Activated CD4-positive, alpha-beta T cell treated with anti-CD3 and anti-CD28 coated beads for 4 hours (primary cell): ENCODE measurements at places on chromosomes 7 and 10.

DNA sequence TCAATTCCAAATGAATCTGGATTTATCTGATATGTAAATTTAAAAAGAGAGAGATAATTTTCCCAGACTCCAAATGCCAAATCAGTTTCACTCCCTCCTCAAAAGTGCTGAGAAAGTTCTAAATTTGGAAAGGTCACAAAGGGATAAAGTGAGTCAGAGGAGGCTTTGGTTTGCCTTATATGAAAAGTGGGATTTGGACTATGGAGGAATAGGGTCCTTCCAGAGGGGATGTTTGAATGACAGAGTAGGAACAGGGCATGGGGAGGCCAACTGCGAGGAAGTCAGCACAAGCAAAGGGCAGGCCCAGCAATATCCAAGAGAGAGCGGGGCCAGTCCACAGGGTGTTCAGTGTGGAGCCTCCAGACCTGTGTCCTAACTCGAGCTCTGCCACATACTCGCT is 9.8 kb upstream of the FAS start:
- DNase-seq, result no peak

DNA sequence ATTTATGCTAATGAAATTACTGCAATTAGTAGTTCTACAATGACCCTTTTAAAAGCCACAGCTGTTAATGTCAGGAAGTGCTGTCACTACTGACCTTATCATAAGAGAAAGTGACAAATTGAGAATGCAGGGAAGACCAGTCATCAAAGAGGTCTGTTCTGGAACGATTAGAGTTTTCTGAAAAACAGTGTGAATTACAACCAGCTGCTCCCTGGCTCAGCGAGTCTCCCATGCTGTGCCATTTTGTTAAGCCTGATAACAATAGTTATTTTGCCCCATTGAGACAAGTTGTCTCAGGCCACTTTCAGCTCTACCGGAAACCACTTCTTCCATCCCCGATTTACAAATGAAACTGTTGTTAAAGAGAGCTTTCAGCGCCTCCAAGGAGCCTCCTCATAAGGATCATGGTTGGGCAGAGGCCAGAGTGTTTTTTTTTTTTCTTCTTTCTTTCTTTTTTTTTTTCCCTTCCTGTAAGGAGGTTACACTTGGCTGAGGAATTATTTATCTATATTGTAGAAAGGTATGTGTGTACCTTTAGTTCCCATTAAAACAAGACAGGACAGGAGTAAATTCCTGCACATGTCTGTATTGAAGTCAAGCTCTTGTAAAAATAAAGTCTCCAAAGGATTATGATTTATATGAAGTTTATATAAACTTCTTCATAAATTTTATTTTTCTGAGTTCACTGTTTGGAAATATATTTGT is 173.6 kb downstream of the CDCA7L start:
- no peak for DNase-seq

DNA sequence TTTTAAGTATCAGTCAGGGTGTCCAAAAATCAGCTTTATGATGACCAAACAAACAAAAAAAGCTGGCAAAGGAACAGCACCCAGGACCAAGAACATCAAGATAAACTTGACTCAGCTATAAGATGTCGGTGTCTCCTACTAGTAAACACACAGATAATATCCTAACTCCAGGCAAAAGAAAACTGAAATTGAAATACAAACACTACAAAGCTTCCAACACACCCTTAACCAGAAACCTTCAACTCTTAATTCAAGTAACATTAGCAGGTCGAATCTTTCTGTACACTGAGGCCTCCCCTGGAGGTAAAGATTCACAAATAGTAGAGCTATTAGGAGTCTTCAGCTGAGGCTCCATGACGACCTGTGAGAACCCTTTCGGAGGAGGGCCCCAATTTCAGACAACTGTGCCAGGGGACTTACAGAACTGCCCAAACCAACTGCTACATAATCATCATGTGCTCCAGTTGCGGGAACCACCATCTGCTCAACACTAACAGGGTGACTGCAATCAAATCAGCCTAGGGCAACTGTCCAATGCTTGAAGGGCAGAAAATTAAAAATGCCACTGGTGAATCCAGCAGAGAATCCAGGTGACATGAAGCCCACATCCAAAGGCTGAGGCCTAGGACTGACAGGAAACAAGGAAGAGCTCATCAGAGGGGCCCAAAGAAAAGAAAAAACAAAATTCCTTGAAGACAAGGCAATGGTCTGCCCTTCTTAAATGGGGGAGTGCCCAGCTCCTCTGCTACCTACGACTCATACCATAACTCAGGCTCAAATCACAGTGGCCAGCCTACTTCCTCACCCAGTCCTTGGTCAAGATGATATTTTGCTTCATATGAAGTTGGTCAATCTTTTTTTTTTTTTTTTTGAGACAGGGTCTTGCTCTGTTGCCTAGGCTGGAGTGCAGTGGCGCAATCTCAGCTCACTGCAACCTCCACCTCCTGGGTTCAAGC is 20.0 kb downstream of the XPNPEP1 start:
- DNase-seq, result no peak

DNA sequence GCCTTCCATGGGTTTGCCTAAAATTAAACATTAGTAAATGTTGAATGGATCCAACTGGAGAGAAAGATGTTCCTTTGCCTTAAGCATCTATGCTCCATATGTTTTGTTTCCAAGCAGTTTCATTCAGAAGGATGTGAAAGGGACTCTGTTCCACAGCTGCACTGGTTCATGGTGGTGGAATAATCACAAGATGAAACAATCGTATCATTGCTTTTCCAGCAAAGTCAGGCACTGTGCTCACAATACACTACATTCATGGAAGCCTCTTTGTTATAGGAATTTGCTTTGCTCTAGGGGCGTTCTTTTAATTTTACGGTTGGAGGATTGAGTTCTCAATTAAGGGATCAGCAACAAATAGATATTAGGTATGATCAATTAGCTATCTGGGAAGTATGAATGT is 33.8 kb downstream of the RAMP3 start:
- DNase-seq, result no peak

DNA sequence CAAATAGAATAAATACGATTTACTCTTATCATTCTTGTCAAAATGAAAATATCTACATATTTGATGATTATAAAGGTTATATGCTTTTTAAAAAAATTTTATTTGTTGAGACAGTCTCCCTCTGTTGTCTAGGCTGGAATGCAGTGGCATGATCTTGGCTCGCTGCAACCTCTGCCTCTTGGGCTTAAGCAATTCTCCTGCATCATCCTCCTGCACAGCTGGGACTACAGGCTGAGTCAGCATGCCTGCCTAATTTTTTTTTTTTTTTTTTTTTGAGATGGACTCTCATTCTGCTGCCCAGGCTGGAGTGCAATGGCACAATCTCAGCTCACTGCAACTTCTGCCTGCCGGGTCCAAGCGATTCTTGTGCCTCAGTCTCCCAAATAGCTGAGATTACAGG is 48.9 kb downstream of the PUS7 start:
- no peak for DNase-seq

GRCh38 chr10:132264966-132265889 is 42.5 kb downstream of the STK32C start:
- DNase-seq, result no peak

DNA sequence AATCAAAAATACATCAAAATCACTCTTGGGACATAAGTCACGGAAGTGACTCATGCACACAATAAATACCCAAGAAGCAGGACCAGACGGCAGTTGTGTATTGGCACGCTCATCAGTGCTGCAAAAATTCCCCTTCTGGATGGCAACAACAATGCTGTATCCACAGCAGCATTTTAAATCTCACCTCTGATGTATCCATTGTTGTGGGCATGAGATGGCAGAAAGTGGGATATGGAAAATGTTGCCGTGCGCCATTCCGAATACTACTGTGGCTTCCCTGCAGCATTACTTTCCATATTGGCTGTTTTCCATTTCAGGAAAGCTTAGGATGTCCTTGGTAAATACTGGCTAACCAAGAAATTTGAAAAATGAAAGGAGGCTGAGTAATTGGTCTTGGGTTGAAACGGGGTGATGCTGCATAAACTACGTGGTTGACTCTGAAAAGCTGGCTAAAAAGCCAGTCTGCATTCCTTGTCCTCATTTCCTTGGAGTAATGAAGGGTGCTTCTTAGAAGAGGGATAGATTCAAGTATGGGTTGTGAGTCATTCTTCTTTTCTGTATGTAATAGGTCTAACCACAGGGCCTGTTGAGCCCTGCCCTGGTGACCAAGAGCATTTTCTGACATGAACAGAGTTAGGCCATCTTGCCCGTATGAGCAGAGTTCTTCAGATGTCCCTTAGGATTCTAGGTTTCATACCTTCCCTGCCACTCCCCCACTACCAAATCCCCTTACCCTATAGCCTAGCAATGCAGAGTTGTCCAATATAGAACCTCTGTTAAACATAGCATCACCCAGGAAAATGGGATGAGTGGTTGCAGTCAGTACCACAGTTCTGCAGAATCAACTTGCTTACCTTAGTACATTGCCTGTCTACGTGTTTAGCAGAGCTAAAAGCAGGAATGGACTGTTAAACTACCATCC is 36.3 kb upstream of the TOMM7 start:
- no peak for DNase-seq

DNA sequence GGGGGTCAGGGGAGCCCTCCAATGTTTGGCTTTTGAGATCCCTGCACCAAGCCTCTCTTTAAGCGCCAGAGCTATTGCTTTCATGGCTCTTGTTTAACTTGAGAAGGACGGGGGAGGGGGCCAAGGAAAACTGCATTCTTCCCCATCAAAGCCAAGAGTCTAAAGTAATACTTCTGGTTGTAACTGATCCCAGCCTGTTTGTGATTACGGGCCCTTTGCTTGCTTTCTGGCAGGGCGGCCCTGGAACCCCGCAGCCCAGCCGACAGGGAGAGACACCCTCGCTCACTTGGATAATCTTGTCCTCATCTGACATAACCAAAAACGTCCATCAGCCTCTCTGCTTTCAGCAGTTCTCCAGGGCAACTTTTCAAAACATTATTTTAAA is 154.7 kb downstream of the NEURL1 start:
- DNase-seq, result no peak

GRCh38 chr10:131710142-131710861 is 190.5 kb upstream of the PPP2R2D start:
- no peak for DNase-seq

DNA sequence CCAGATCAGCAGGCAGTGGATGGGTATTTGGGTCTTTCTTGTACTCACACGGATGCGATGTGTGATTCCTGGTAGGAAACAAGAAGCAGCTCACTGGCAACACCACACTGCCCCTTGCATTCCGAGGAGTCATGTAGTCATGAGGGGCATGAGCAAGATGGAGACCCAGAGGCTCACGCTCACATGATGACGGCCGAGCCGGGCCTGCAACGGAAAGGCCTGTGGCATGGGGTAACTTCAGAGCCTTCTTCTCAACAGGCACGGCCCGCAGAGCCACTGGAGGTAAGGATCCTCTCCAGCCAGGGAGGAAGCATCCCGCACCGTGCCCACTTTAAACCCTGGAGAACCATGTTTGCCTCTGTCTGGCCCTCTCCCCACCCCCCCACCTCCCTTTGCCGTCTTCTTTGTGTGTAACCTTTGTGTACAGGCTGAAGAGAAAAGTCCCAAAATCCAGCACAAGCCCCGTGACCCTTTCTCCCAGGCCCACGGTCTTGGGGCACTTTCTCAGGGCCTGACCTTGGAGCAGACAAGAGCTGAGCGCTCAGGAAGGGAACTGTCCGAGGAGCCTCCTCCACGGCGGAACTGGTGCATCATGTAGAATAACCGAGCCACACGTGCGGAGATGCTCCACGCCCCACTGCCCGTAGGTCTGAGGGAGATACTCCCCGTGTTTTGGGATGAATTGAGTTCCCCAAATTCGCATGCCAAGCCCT is 516.4 kb downstream of the DNAJB6 start:
- no peak for DNase-seq
